ENCODE measurements at places on chromosomes 2 and 18.

DNA sequence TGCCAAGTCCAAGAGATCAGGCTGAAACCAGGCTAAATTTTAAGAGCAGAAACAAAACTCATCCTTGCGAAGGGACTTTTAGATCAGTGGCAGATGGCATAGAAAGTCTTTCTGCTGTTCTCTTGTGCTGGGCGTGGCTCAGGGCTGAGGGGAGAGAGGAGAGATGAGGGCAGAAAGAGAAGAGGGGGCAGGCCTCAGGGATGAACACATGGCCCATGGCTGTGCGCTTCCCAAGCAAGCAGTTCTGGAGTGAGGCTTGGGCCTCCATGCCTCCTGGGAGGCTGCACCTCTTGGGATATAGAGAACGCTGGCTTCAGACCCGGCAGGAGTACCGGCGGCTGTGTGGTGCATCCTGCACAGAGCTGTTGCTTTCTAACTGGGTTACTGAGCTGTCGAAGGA, 41.0 kb downstream of the HPCAL1 start:
- DNase-seq: no peak

GRCh38 chr2:236015171-236015570, 153.0 kb downstream of the GBX2 start:
- DNase-seq: no peak

DNA sequence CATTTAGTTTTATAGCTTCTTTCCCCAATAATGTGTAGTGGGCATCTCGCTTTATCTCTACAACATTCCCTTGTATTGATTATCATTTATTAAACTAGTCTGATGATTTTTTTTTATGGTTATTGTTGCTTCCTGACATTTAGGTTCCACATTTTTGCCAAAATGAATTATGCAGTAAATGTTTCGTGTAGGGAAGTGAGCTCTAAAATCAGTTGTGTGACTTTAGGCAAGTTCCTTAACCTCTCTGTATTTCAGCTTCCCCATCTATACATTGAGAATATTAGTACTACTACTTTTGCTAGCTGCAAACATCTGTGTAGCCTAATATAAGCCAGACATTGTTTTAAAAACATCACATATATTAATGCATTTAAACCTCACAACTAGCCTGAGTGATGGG, 22.9 kb downstream of the SOCS6 start:
- DNase-seq: no peak

DNA sequence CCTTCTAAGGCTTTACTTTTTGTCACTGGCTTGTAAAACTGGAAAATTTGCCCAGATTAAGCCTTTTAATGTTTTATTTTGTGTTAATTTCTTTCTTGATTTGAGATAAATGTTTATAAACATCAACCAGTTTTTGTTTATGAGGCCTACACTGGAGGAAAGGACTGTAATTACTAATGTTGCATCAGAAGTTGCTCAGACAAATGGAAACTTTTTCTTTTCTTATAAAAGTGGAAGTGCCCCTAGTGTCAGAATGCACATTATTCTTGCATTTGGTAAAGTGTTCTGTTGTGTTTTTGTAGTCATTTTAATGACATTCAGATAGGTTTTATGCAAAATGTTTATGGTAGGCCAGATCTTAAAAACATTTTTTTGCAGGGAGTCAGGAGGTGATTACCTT, 25.3 kb downstream of the LCLAT1 start:
- DNase-seq: no peak

DNA sequence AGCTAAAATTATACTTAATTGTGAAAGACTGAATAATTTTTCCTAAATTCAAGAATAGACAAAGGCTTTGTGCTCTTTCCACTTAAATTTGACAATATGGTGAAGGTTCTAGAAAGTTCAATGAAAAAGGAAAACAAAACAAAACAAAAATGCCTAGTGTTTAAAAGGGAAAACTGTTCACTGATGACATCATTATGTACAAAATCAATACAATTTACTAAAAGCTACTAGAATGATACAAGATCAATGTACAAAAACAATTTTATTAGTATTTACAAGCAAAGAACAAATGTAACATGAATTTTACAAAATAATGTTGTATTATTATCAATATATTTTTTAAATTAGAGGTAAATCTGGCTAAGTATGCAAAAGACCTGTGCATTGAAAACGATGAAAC, 499.1 kb upstream of the FSIP2 start:
- DNase-seq: no peak

GRCh38 chr2:43484323-43484930, 111.4 kb downstream of the THADA start:
- no peak for DNase-seq

DNA sequence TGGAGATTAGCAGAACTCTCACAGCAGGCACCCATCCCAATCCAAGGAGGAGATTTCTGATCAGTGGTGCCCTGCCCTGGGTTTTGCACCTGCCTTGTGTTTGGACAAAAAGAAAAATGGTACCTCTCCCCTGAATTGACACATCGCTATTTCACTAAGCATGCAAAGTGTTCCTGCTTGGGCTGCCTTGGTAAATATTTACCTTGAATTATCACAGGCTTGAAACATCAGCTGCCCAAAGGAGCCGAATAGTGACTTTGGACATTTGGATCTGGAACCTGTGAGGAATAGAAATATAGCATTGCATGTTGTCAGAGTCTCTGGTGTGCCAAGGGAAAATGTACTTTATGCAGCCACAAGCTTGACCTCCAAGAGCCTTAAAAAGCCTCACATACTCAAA, 926.4 kb upstream of the FANCL start:
- no peak for DNase-seq

DNA sequence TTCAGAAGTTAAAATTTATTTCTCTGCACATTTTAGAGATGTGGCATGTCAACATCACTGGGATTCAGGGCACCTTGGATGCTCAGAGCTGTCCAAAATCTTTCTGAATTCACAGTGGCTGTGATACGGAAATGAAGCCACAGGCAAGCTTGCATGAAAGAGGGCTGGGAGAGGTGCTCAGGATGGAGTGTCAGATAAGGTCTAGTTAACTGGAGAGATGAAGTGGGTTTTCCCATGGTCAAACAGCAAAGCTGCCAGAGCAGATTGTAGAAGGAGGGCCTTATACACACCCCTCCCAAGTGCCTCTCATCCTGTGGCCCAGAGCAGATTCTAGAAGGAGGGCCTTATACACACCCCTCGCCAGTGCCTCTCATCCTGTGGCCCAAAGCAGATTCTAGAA, 286.8 kb upstream of the PXDN start:
- no peak for DNase-seq

DNA sequence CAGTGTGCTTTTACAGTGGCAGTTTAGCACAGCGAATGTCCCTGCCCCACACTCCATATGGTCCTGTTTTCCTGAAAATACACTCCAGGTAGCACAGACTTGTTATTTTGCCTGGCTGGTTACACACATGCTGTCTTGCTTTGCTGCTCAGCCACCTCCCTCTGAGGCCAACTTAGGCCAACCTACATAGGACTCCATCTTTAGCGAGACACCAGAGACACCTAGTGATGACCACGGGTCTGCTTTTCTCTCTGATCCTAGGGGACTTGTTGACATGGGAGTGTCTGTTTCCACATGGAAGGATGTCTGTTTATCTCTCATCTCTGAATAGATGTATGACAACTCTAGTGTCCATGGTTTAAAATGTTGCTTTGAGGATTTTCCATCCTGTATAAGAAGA, 43.3 kb downstream of the PLEKHB2 start:
- no peak for DNase-seq

GRCh38 chr2:134952608-134953007, 34.0 kb downstream of the CCNT2 start:
- no peak for DNase-seq

DNA sequence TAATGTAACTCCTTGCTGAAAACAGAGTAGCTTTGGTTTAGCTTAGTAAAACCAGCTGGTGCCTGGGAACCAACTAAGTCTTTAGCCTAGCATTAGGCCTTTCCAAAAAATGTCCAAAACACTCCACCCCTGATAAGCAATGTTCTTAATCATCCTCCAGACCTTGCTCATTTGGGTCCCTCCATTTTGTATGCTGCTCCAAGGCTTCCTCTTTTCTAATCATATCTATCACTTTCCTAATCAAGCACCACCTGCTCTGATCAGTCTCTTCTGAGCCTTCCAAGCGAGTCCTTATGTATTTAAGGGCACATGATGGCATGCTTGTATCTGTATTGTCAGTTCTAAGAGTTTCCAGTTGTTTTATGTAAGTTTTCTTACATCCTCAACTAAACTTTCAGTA, 23.6 kb downstream of the THADA start:
- DNase-seq: no peak

GRCh38 chr18:26575865-26576217, 27.5 kb upstream of the KCTD1 start:
- DNase-seq: no peak

DNA sequence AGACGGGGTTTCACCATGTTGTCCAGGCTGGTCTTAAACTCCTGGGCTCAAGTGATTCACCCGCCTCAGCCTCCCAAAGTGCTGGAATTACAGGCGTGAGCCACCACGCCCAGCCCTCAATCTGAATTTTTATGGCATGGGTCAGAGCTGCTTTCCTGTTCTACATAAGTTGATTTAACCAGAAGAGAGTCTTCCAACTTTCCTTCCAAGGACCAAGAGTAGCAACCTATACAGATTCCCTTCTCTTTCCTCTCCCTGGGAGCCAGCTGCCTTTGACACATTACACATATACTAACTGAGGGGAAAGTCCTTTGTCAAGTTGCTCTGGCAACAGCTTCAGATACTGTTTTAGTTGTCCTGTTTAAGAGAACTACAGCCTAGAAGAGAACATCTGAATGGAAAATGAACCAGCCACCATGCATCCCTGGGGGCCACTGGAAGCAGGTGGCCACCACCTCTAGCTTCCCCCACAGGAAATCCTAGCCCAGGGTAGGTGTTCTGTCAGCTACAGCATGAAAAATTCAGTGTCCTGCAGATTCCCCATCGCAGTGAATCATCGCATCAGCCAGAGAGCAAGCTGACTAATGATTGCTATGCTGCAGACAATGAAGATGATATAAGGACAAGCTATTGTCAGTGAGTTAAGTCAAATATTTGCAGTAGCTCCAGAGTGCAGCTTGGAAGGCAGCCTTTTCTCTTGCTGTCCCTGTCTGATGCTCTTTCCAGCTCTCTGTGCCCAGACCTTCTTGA, 62.9 kb downstream of the POMC start:
- DNase-seq: peak; percentile 22

GRCh38 chr2:15770606-15771005, 169.7 kb upstream of the MYCN start:
- DNase-seq: no peak

- DNase-seq: no peak
Measured at GRCh38 chr2:33298233-33298632, 178.2 kb upstream of the RASGRP3 start.

DNA sequence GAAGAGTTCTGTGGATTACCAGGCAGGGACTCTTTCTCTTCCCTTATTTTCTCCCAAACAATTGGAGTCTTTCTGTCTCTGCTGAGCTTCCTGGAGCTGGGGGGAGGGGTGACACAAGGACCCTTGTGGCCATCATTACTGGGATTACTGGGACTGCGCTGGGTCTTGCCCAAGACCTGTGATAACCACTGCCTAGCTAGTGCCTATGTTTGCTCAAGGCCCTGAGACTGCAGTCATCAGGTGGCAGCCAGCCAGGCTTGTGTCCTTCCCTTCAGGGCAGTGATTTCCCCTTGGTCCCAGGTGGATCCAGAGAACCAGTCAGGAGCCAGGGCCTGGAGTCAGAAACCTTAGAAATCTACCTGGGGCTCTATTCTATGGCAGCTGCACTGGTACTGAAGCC, 355.6 kb downstream of the PARD3B start:
- no peak for DNase-seq

GRCh38 chr2:67544286-67544685, 147.2 kb downstream of the ETAA1 start:
- DNase-seq: no peak

DNA sequence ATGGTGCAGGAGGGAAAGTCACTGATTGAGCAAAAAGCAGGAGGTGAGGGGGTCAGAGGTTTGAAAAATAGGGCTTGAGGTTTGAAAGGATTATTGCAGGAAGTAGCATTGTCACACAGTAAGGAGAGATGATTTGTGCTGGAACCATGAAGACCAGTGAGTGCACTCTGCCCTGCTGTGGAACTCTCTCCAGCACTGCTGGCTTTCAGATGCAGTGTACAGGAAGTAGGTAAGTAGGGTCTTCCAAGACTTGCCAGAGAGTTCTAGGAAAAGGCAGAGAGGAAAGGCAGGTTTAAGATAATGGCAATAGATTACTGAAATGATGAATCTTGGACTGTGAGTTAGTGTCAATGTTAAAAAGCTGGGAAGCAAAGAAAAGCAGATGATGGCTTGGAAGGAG, 11.2 kb downstream of the SP110 start:
- DNase-seq: no peak

DNA sequence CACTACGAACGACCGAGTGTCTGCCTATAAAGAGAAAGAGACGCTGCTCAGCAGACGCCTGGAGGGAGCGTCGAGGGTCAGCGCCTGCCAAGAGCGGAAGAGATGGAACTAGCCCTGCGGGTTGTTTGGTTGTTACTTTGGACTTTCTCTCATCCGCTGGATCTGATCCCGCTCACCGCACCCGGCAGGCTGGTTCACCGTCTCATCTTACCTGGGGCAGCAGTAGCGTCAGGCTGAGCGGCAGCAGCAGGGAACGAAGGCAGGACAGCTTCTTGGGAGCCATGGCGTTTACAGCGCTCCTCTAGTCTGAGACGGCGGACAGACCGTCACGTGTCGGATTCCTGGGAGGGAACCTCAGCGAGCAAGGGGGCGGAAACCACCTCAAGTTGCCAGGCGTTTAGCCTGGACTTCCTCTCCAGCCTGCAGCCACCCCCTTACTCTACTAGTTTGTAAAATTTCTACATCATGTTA, 1.9 kb downstream of the GLB1L start:
- no peak for DNase-seq

GRCh38 chr2:240401308-240401707, 34.2 kb upstream of the GPC1 start:
- peak; percentile 8 for DNase-seq

DNA sequence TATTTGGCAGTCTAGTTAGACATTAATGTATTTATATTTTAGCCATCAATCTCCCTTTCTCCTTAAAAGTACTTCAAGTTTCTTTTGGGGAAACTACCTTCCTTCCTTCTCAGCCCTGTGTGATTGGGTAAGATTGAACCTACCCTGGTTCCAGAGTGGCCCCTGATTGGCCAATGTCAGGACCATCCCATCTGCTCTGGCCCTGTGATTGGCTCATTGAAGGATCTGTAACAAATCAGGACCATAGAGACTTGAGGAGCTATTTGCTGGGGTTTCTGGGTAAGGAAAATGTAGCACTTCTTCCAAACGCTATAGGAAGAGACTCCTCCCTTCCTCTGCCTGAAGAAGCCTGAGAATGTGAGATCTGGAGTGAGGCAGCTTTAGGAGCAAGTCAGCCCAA, 59.3 kb downstream of the AQP4 start:
- DNase-seq: no peak

GRCh38 chr2:10760794-10761504, 39.5 kb downstream of the ATP6V1C2 start:
- DNase-seq: no peak

GRCh38 chr18:40956213-40956612, 998.8 kb upstream of the PIK3C3 start:
- no peak for DNase-seq

GRCh38 chr2:230416061-230416721, at the start of gene SP100:
Gene SP100, plus strand, starts transcription at chr2:230416201. Its CDS starts 96 bp downstream, at chr2:230416297.
- peak; percentile 86 for DNase-seq

All from activated CD4-positive, alpha-beta memory T cell treated with anti-CD3 and anti-CD28 coated beads for 36 hours (primary cell).